SK-N-SH (cell line): ENCODE measurements at places on chromosomes 7 and 10.

GRCh38 chr10:123356799-123357198 lies 202.6 kb downstream of the BUB3 start:
- peak; percentile 62 for DNase-seq

- peak; percentile 52 for DNase-seq
Measured at GRCh38 chr7:98879198-98879978, 1.1 kb downstream of the TRRAP start.

GRCh38 chr10:131141207-131141606 lies 170.3 kb downstream of the TCERG1L start:
- no peak for DNase-seq

DNA sequence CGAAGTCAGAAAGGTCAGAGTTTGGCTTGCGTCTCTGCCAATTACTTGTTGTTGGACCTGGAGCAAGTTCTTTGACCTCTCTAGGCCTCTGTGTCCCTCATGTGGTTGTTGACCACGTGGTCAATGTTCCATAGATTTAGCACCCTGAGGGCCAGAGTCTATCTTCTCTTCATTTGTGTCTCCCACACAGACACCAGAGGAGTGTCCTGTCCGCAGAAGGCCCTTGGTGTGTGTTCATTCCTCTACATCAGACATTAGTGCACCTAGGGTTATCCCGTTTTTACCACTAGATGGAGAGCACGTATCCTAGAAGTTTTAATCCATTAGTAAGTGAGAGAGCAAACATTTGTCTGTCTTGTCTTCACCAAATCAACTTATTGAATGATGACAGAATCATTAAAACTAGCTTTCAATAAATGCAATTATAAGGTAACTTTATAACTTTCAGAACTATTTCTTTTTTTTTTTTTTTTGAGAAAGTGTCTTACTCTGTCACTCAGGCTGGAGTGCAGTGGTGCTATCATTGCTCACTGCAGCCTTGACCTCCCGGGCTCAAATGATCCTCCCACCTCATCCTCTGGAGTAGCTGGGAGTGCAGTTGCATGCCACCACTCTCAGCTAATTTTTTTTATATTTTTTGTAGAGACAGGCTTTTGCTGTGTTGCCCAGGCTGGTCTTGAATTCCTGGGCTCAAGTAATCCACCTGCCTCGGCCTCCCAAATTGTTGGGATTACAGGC lies 122.5 kb upstream of the ANKRD1 start:
- peak; percentile 52 for DNase-seq

GRCh38 chr10:93085272-93085859 lies 11.7 kb downstream of the CYP26A1 start:
- DNase-seq = no peak

GRCh38 chr7:139180700-139181311 lies 50.2 kb upstream of the UBN2 start:
- DNase-seq = no peak

- peak; percentile 52 for DNase-seq
Measured at GRCh38 chr7:82729172-82730030, 285.8 kb upstream of the CACNA2D1 start.

- no peak for DNase-seq
Measured at GRCh38 chr10:33122014-33122809, 164.2 kb upstream of the ITGB1 start.

GRCh38 chr7:139366400-139366799 lies 6.7 kb downstream of the LUC7L2 start:
- DNase-seq = no peak

GRCh38 chr7:64893401-64893800 lies 9.7 kb upstream of the ZNF273 start:
- DNase-seq = peak; percentile 32

DNA sequence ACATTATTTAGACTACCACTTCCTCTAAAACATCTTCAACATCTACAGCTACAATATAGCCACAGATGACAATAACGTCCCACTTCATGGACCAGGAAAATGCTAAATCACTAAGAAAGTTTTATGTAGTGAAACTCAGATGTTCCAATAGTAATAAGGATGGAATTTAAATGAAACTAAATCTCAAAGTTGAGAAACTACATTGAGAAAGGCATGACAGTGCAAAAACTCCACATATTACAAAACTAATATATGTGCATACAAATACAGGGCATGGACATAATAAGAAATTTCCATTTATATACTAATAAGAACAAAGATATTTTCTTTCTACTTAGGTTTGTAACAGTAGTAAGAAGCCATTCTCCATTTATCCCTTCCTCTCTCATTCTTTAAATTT lies 31.1 kb downstream of the POT1 start:
- DNase-seq = no peak

DNA sequence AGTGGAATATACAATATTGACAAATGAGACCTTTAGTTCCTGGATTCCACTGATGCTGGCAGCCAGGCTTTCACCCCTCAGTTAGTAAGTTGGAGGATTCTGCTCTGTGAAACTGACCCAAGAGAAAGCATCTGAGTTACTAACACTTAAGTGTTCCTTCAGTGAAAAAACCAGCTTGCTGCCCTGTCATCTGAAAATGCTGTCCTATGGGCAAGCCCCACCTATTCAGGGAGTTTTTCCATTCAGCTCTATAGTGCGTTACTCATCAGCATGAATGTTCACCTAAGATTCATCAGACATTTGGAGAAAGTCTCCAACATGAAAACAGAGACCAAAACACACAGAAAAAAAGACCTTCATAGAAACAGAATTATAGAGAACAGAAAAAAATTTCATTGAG lies 37.9 kb downstream of the PRPF18 start:
- DNase-seq = no peak

DNA sequence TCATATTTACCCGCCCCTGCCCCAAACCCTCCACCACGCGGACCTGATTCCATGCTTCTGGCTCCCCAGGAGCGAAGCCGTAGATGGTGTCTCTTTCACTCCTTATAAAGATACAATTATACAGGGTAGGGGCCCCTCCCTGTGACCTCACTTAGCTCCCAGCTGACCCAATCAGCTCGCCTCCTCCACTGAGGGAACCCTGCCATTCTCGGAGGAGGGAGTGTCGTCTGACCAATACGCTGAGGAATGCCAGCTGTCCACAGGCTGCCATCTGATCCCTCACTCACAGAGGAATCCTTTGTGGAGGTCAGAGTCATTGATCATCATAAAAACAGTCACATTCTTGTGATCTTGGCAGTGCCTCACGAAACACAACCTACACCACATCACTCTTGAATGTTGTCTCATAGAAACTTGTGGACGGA lies 67.5 kb upstream of the INSIG1 start:
- no peak for DNase-seq

GRCh38 chr10:119268871-119269506 lies 61.6 kb downstream of the GRK5 start:
- DNase-seq = no peak

DNA sequence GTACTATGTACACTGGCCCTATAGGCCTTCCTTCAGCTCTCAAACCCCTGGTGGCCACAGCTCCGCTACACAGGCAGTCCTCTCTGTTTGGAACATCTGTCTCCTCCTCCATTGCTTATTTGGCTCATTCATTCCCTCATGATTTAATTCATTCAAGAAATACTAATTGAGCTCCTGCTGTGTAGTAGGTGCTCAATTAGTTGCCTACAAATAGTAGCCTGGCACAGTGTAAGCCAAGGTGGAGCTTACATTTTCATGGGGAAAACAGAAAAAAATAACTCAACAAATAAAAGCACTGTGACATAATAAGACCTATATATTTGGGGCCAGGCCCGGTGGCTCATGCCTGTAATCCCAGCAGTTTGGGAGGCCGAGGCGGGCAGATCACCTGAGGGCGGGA lies 3.4 kb upstream of the FIS1 start:
- DNase-seq = no peak

GRCh38 chr7:155624412-155624811 lies 20.0 kb upstream of the RBM33 start:
- DNase-seq = no peak

- DNase-seq = peak; percentile 30
Measured at GRCh38 chr7:91396-92175, 100.8 kb upstream of the FAM20C start.

- DNase-seq = no peak
Measured at GRCh38 chr7:80542398-80542797, 30.5 kb upstream of the GNAT3 start.

- peak; percentile 50 for DNase-seq
Measured at GRCh38 chr10:123140164-123140982, 4.6 kb downstream of the HMX3 start.

DNA sequence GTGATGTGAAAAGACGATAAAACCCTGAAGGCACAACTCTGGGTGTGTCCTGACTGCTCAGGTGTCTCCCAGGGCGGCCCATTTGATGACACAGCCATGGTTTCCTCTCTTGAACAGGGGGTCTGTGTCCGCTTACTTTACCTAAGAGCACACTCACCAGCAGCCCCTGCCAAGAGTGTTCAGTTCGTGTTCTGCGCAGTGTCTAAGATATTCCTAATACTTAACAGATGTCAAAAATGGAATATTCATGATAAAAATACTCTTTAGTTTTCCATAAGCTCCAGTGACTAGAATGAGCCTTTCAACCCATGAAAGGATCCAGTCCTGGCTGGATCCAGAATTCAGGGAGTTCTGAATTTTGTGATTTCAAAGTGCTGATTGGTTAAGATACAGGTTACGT lies 492.4 kb downstream of the TNS3 start:
- DNase-seq = no peak

- DNase-seq = no peak
Measured at GRCh38 chr10:107984581-107984980, 820.1 kb upstream of the SORCS1 start.

DNA sequence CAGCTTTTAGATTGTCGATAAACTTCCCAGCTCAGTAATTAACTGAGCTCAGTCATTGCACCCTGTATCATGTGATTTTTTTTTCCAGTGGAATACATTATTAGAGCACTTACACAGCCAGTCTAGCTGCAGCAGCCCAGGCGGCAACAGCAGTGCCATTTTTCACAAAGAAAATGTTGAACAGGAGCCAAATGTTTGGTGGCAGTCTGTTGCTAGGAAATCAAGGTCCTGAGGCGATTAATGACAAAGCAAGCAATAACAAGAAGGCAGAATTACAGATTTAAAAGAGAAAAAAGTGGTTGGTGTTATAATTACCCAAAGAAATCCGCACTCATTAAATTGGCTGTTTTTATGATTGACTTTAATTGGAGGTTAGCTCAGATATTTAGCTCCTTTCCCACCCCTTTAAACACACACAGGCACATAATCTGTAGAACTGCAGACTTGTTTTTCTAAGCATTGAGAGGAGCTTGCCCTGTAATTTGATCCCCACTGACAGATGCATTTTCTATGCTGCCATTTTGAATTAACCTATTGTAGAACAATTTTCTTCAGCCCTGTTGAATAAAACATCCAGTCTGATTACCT lies 267.4 kb downstream of the ADK start:
- peak; percentile 45 for DNase-seq

DNA sequence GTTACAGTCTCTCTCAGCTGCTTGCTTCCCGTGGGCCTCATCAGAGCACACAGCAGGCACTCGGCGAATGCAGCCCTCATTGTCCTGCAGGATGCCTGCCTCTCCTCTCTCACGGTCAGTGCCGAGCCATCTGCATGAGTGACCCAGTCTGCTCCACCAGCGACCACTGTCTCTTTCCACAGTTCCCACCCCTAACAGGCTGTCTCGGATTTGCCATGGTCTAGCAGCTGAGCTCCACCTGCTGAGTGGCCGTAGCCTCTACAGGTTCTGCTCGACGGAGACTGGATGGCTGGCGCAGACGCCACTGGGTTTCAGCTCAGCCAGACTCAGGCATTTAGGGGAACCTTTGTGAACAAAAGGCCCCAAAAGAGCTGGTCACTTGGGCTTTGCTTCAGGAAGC lies 209.4 kb upstream of the FOXK1 start:
- no peak for DNase-seq

DNA sequence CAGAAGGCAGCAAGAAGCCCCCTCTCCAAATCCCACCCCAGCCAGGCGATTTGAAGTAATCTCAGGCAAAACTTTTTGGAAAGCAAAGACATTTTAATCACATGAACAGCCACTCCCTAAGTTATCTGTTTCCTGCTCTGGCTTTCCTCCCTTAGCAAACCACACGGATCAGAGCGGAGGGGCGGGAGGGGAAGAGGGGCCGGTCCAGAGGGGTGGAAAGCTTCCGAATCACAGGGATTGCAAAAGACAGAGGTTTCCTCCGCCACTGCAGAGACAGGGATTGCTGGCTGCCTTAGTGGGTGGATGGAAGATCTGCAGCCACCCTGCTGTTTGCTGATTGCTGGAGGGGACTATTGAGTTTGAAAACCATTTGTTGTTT lies 41.2 kb downstream of the ZCCHC24 start:
- DNase-seq = no peak

DNA sequence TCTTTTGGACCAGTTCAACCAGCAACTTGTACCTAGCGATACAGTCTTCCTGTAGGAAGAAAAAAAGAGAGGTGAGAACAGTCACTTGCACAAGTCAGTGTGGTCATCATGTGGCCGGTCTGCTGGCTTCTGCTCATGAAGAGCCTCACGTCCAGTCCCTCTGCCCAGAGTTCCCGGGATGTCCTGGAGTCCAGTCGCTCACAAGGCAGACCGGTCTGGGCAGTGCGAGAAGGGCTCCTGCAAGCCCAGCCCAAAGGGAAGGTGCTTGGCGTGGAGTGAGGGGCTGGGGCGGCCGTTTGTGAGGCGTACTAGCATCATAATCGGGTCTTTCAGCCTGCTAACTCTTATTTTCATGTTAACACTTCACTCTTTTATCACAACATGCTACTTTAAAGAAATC lies 222.7 kb downstream of the MLLT10 start:
- DNase-seq = no peak

DNA sequence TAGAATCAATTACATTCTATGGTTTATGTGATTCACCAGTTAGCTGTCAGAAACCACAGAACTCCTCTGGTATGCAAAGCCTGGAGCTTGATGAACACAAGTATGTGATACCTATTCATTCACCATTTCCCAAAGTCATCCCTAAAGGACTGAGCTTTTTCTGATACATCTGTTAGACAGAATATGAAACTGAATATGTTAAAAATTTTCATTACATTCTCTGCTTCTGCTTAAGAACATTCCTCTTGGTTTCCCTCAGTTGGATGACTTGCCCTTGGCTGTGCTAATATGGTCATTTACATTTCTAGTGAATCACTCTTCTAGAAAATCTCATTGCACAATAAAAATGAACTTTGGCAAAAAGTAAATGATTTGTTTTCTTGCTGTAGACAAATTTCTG lies 10.8 kb upstream of the PON1 start:
- DNase-seq = no peak

GRCh38 chr7:124497176-124497575 lies 268.4 kb downstream of the GPR37 start:
- no peak for DNase-seq

- DNase-seq = no peak
Measured at GRCh38 chr10:7657552-7657951, 9.2 kb downstream of the ITIH5 start.

DNA sequence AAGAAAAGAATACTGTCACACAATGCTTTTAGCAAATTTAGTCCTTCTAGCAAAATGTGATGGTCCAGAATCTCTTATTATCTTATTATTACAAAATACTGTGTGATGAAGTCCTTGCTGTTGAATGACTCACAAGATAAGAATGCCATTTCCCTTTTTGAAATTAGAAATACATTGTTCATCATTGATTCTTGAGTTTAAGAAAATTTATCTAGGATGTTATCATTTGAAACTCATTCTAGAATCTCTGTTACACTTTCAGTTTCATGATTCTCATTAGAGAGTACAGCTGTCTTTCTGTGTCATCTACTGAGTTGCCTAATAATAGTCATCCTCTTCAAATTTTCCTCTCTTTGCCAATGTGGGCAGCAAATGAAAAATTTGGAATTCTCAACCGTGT lies 9.6 kb downstream of the ZKSCAN5 start:
- DNase-seq = no peak
